Mucosa of descending colon (tissue), 3 donors: ENCODE measurements at places on chromosomes 1 and 21. TPM values are rescaled to one million over a fixed set of nuclear protein-coding genes. Genes with fewer than 3 reads are reported as not detected.

GRCh38 chr1:172673761-172674160 lies 14.9 kb downstream of the FASLG start:
- no peak for DNase-seq

DNA sequence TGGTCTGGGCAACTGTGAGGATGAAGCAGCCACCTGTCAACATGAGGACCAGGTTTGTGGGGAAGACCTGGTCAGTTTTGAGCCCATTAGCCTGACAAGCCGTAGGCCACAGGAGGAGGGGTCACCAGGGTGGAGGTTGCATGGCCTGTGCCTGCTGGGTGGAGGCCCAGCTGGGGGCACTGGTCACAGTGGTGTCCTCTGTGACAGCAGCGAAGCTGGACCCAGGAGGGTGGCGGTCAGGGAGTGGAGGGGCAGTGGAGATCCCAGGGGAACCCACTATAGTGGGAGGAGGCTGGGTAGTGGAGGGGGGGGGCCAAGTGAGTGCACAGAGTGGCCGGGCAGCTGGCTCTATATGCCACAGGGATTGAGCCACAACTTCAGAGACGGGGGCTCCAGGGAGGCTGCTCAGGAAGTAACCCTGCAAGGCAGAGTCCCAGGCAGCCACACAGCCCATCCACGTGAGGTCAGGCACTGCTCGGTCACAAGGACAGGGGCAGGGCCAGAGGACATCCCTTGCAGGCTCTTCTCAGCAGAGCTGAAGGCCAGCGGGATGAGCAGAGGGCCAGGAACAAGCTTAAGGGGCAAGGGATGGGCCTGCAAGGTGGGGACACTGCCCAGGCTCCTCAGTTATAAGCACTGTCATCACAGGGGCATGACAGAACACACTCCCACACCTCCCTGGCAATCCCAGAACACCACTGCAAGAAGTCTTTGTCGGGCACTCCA lies 2.3 kb upstream of the C1orf35 start:
- peak; percentile 34 for DNase-seq

DNA sequence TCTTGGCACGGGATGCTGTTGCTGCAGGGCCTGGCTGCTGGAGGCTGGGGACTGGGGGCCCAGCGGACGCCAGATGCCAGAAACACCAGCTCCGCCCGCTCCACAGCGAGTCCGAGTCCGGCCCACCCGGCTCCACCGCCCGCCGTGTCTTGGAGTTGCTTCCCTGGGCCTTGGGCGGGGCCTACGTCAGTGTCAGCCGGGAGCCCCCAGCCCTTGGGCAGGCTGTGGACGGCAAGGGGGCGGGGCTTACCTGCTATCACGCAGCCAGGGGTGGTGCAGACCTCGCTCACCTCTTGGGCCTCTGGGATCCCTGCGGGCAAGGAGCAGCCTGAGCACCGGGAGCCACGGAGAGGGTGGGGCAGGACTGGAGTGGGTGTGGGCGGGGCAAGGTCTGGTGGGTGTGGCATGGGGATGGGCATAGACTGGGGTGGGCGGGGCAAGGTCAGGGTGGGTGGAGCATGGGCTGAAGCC lies 21.8 kb downstream of the MMEL1 start:
- peak; percentile 87 for DNase-seq

DNA sequence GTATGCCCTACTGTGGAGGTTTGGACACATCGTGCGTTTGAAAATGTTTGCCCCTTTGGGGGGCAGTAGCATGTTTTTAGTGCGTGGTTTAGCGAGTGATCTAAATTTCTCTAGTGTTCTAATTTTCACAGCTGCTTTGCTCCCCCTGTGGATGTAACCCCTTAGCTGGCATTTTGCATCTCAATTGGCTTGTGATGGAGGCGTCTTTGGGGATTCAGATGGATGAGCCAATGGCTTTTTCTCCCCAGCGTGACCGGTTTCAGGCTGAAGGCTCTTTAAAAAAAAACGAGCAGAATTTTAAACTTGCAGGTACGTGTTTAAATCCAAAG lies 836 bp downstream of the CDC7 start:
- no peak for DNase-seq

- no peak for DNase-seq
These were observed 205.5 kb downstream of the PTBP2 start for GRCh38 chr1:96927125-96927524.

DNA sequence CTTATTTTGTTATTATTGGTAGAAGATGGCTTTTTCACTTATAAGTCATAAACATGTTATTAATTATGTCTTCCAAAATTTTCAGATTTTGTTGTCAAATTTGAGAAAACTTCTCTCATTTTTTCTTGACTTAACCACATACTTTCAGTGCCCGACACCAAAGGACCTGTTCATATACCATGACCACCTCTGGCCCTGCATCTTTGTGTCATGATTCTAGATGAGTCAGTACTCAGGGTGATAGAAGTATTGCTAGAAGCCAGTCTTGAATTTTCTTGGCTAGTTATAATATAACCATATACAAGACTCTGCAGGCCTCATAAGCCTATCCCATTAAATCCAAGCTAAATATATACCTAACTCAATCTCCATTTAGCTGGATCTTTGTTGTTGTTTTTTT lies 35.4 kb upstream of the DPH5 start:
- no peak for DNase-seq

GRCh38 chr1:3321559-3322449 lies 132.7 kb upstream of the ARHGEF16 start:
- no peak for DNase-seq

GRCh38 chr1:204045430-204045829 lies 27.5 kb upstream of the SOX13 start:
- no peak for DNase-seq

GRCh38 chr1:239084459-239085080 lies 301.8 kb upstream of the CHRM3 start:
- no peak for DNase-seq

- no peak for DNase-seq
These were observed 484.3 kb downstream of the CAMTA1 start for GRCh38 chr1:7269525-7269924.

DNA sequence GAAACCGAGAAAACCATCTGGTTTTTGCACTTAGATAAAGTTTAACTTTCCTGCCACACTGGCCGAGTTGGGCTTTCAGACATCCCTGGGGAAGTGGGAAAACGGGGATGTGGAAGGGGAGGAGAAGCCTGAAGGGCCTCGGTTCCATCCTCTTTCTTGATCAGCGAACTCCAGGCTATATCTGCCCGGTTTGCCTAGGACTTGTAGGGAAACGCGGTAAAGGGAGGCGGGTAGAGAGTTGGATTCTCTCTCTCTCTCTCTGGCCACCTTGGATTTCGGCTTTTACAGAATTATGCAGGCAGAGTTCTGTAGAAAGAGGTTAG lies 4.6 kb upstream of the LHX8 start:
- no peak for DNase-seq

GRCh38 chr1:41319807-41320711 lies 41.2 kb upstream of the FOXO6 start:
- no peak for DNase-seq

DNA sequence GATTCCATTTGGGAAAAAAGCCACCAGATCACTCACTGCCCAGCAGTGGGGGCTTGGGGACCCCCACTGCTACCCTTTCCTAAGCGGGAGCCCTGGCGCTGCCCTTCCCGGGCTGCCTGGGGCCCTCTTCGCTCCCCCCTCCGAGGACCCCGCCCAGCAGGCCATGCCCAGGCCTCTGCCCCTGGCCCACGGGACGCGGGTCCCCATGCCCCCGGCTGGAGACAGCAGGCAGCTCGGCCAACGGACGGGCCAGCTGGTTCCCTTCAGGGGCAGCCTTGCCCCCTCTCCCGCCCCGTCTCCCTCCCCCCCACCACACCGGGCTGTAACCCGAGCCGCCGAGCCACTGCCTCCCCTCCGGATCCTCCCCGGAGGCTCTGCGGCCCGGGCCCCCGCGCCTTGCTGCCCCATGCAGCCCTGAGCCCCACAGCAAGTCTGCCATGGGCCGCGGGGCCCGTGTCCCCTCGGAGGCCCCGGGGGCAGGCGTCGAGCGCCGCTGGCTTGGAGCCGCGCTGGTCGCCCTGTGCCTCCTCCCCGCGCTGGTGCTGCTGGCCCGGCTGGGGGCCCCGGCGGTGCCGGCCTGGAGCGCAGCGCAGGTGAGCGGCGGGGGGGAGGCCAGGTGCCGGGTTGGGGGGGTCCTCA lies at the start of gene MMP23B:
MMP23B (plus strand) TSS at position 392 of the 639 bp plus-strand sequence; CDS start at position 438, 46 bp downstream.
- DNase-seq = no peak

GRCh38 chr1:155938220-155938627 lies 3.2 kb upstream of the RXFP4 start:
- DNase-seq = peak; percentile 75

DNA sequence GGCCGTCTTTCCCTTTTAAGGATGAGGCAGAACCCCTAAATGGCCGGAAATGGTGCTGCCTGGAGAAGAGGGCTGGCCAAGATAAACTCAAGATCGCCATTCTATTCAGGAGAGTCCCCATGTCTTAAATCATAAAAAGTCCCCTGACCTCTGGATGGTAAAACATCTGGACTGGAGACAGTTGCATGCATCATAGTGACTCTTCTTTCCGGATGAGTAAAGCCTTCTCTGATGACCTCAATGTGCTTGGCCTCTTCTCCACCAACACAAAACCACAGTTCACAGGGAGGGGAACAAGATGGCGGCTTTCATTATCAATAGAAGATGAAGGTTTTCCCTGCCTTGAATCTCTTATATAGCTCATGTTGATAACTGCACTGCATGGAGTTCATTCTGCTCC lies 27.5 kb upstream of the H6PD start:
- no peak for DNase-seq

GRCh38 chr21:44349847-44350772 lies 3.3 kb upstream of the TRPM2 start:
- DNase-seq = peak; percentile 22

Gene SAMD11
- 2.2 TPM for total RNA-seq

Gene RNU1-1
- total RNA-seq = 2,378 TPM

Gene CACHD1
- 2.7 TPM for total RNA-seq

Gene KPNA6
- 47.1 TPM for total RNA-seq
